NCI-H526 treated with DMSO at 0.1 percent for 48 hours (cell line): ENCODE measurements at places on chromosomes 16 and 17.

- peak; percentile 7 for DNase-seq
Observed at GRCh38 chr16:4511441-4512082, 27.0 kb downstream of the CDIP1 start.

DNA sequence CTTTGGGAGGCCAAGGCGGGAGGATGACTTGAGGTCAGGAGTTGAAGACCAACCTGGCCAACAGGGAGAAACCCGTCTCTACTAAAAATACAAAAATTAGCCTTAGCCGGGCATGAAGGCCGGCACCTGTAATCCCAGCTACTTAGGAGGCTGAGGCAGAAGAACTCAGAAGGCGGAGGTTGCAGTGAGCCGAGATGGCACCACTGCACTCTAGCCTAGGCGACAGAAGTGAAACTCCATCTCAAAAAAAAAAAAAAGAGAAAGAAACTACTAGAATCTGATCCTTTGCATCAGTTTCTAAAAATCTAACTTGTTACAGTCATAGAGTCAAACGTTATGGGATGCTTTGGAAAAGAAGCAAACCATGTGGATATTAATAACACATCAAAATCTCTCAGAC lies 1.6 kb upstream of the PECAM1 start:
- no peak for DNase-seq

- no peak for DNase-seq
Observed at GRCh38 chr16:84641643-84642358, 6.5 kb upstream of the KLHL36 start.

DNA sequence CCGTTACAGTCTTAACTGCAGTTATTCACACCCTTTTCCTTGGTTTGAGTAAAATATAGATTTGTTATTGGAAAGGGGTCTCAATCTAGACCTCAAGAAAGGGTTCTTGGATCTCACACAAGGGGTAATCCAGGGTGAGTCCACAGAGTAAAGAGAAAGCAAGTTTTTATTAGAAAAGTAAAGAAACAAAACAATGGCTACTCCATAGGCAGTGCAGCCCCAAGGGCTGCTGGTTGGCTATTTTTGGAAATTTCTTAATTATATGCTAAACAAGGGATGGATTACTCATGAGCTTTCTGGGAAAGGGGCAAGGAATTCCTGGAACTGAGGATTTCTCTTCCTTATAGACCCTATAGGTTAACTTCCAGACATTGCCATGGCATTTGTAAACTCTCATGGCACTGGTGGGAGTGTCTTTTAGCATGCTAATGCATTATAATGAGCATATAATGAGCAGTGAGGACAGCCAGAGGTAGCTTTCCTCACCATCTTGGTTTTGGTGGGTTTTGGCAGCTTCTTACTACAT lies 24.5 kb upstream of the MILR1 start:
- no peak for DNase-seq

DNA sequence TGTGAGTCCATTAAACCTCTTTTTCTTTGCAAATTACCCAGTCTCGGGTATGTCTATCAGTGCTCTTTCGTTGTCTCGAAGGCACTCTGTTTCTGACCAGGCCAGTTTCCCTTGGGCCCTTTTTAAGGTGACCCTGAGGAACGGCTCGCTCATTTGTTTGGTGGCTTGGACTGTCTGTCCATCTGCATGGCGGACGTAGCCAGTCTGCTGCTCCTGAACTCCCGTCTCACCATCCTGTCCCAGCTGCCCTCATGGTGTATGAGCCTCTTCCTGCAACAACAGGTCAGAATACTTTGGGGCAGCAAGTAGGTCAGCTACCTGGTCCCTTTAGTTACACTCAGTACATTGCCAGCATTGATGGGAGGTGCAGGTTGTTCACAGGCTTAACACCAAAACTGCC lies 19.0 kb downstream of the DRC7 start:
- DNase-seq = no peak

DNA sequence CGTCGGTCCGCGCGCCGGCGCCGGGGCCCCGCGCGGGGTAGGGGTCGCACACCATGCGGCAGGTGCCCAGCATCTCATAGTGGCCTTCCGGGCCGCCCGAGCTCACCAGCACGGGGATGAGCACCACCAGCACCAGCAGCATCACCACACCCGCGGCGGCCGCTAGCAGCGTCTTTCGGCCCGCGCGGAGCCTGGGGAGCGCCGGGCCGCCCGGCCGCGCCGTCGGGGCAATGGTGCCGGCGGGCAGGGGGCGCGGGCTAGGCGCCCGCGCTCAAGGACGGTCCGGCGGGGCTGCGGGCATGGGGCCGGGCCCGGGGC lies 237 bp downstream of the C1QL1 start:
- no peak for DNase-seq

DNA sequence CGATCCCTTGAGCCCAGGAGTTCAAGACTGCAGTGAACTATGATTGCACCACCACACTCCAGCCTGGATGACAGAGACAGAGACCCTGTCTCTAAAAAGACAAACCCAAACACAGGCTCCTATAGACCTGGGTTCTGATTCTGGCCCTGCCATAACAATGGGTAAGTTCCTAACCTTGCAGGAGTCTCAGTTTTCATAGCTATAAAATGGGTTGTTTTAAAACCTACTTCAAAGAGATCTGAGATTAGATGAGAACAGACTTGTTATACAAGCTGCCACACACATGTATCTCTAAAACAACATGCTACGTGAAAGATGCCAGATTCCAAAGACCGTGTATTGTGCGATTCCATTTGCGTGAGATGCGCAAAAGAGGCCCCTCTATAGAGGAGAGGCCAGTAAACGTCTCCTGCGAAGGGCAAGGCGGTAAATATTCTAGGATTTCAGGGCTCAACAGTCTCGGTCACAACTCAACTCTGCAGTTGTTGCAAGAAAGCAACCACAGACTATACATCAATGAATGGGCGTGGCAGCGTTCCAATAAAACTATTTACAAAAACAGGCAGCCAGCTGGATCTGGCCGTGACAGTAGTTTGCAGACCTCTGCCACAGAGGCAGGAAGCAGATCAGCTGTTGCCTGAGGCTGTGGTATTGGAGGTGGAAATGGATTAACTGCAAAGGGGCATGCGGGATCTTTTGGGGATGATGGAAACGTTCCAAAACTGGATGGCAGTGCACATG lies 5.9 kb downstream of the CORO7 start:
- no peak for DNase-seq

GRCh38 chr17:47120521-47121095 lies 68.5 kb downstream of the CDC27 start:
- DNase-seq = no peak

DNA sequence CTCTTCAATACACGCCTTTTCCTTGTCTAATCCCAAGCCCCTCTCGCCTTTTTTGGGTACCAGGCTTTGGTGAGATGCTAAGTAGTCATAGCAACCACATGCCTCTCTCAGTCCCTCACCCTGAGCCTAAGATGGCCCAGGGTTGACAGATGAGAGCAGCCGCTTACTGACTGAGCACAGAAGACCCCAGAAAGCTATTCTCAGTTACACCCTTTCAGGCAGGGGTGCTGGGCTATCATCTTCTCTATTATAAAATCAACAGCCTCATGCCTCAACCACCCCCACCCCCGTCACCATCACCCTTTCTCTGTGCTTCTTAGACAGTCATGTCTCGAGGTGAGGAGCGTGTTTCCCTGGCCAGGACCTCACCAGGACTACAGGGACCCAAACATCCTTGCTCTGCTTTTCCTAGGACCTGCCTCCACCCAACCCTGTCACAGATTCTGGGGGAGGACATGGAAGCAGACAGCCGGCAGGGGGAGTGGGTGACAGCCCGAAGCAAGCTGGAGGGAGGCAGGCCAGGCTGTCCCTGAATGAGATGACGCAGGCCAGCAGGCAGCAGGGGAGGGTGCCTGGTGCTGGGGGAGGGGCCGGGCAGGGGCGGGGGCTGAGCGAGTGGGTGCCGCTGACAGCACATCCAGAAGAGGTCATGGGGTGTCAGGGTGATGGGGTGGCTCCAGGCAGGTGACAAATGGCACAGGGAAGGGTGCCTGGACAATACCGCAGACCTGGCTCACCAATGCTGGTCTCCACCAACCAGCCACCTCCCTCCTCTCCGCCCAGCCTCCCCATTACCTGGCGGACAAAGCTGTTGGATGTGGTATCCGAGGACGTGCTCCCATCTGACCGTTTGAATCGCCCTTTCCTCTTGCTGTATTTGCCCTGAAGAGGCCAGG lies 3.1 kb downstream of the CACNB1 start:
- no peak for DNase-seq

DNA sequence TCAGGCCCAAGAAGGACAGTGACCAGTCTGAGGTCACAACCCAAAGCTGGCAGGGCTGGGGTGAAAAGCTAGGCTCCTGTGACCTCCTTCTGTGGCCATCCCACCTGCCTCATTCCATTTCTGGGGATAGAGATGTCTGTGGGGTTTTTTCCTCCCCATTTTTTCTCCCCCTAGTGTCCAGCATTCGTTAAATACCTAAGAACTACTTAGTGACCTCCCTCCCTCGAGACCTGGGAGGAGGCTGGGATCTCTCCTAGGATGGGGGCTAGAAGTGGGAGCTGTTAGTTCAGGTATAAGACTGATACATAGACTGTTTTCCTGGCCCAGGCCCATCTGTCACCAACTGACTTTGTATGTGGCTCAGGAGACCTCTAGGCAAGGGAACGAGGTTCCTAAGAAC lies 20.5 kb upstream of the STAC2 start:
- no peak for DNase-seq

DNA sequence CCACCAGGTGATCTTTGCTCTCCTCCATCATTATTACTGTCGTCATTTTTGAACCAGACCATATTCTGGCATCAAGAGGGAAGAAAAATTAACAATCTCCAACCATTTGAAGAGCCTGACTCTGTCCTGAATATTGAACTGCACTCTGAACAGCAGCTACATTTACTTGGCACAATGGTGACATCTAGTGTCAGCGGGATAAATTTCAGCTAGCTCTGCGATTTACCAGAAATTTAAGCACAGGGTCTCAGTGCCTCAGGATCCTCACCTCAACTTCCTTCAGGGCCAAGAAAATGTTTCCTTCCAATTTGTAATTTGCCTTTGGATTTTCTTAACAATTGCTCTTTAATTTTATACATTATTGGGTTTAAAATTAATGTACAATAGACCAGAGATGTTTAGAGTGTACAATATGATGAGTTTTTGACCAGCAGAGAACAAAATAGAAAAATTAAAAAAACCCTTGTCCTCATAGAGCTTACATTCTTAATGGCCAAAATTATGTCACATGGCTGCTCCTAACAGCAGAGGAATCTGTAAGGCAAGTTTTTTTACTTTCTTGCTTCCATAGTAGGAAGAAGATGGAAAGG lies 10.7 kb upstream of the ZNF19 start:
- peak; percentile 4 for DNase-seq

GRCh38 chr16:78916928-78917545 lies 683.5 kb downstream of the MAF start:
- DNase-seq = no peak

DNA sequence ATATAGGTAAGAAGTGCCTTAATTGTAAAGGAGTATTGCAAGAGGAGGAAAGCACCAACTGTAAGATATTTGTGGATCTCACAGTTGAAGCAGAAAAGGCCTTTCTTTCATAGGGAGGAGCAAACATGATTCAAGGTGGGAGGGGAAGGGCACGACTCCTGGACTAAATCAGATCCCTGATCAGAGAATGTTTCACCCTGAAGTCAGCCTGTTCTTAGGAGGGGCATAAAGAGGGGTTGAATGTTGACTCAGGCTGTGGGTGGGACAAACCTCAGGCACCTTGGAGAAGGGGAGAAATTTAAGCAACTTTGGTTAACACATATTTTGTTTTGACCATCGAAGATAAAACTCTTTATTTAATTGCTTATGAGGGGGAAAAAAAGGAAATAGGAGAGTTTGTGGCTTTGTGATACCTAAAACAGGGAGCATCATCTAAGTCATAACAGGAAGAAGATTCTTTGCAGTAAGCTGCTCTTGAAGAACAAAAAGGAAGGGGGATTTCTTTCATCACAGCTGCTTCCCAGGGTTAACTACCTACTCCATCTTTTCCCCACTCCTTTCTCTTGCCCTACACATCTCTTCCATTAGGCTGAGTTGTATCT lies 158.6 kb upstream of the ZNF267 start:
- DNase-seq = no peak

GRCh38 chr16:71350821-71351557 lies 7.5 kb upstream of the CALB2 start:
- no peak for DNase-seq
